A172 (cell line): ENCODE measurements at places on chromosomes 1 and 21. TPM values are rescaled to one million over a fixed set of nuclear protein-coding genes. Genes with fewer than 3 reads are reported as not detected.

DNA sequence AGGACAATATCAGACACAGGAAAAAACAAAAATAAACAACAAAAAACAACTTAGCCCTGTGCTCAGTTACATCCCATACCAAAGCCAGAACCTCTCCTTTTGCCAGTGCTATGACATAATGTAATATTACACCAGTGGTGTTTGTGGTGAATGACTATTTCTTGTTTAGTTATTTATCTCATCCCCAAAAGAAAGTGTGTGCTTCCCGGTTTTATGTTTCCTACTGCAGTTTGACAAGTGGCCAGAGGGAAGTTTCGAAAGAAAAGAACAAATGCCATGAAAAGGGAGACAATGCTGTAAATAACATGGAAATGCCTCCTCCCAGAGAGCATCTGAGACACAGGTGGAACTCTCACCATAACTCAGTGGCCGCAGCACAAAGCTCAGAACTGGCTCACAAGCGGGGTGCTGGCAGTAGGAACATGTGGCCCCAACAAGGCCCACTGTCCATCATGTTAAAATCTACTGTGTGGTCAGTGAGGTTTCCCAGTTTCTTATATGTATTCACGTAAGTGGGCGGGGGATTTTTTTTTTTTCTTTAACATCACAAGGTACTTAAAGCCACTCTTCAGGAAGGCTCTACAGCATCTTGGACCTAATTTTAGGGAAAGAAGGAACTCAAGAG is 158.2 kb downstream of the BARHL2 start:
- DNase-seq: no peak

The PLEKHM2 gene
- total RNA-seq: 18.4 and 22.2 TPM in 2 replicates

The NBPF11 gene
- total RNA-seq: 4.2 and 4.3 TPM in 2 replicates

The B3GALT5 gene
- total RNA-seq: 0.14 and 0.48 TPM in 2 replicates

The KLF17 gene
- total RNA-seq: not detected in 2 replicates

DNA sequence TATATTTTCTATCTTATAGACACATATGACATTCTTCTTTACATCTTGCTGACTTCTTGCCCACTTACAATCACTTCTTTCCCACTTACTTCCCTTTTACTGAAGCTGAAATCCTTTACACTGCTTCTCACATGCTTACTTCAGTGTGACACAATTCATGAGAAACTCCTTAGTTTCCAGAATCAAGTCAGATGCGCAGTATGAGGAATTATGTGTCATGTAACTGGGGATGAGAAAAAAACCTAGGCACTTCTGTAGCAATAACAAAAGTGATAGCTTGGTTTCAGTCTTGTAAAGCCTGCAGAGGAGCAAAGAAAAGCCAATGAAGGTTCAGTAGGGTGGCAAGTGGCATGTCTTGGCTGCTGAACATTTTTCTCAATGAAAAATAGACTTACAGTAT is 566.2 kb upstream of the RGS18 start:
- DNase-seq: no peak

GRCh38 chr1:9670085-9670484 is 18.6 kb downstream of the PIK3CD start:
- DNase-seq: no peak
